CD4-positive, alpha-beta T cell treated with Interleukin-15 for 4 hours (primary cell): ENCODE measurements at places on chromosomes 11 and 22.

GRCh38 chr11:77146261-77147035 lies 18.4 kb downstream of the MYO7A start:
- no peak for DNase-seq

DNA sequence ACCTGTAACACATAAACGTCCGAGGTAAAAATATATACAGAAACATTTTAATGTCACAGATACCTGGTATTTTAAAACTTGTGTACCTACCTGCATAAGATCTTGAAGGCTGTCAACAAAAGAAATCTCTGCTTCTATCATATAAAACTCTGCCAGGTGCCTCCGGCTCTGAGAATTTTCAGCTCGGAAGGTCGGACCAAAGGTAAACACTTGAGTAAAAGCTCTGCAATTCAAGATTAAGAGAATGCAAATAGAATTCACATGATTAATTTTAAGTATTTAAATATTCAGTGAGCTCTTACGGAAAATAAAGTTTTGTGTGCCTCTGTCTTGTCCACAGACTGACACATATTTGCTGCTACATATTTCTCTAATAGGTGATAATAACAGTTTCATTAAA lies 75.4 kb upstream of the GAB2 start:
- no peak for DNase-seq

DNA sequence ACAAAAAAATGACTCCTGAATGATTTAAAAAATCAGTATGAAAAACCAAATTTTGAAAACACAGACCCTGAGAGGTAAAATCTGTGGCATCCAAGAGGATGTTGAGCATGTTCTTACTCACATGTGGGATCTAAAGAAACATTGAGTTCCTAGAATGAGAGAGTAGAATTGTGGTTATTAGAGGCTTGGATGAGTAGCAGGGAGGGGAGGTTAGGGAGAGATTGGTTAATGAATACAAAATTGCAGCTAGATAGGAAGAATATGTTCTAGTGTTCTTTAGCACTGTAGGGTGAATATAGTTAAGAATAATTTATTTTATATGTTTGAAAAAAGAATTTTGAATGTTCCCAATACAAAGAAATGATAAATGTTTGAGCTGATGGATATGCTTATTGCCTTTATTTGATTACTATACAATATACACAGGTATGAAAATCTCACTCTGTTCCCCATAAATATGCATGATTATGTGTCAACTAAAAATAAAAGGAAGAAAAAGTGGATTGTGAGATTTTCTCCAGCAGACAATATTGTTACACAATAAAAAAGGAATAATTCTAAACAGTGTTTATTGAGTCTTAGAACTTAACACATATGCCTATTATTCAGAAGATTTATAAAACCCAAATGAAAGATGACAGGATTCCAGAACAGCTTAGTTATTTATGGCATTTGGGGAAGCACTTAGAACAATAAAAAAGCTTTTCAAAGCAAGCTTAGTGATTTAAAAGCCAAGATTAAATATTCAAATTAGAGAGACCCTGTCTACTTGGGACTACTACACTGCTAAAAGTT lies 28.7 kb downstream of the MS4A2 start:
- no peak for DNase-seq

DNA sequence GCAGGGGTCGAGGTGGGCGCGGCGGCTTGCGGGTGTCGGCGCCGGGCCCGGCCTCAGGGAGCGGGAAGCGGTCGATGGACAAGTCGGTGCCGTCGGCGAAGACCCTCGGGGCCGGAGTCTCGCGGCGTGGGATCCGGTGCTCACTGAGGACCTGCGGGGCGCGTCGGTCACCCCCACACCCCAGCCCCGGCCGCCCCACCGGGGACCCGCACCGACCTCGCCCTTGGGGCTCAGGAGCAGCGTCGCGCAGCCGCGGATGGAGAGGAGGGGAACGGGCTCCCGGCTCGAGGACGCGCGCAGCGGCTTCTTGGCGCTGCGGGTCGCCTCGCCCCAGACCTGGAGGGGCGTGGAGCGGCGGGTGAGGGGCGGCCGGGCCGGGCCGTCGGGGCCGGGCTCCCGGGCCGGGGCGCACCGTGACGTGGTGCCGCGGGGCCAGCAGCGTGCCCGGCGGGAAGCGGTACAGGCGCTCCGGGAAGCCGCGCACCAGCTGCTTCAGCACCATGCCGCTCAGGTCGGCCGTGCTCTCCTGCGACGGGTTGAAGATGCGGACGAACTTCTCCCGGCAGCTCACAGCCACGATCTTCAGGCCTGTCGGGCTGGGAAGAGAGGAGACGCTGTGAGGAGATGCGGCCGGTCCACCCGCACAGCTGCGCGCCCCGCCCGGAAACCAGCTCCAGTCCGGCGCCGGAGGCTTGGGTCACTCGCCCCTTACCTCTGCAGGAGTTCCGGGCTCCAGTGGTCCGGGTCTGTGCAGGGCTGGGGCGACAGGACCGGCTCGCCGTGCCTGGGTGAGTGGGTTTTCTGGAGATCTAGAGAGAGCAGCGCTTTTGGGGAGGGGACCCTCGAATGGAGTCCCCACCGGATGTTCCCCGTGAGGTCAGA lies 4.5 kb downstream of the LMNTD2 start:
- DNase-seq = no peak

GRCh38 chr22:45270095-45271020 lies 14.4 kb upstream of the UPK3A start:
- DNase-seq = no peak

- no peak for DNase-seq
Measured at GRCh38 chr22:39873965-39874364, 19.6 kb downstream of the ENTHD1 start.

DNA sequence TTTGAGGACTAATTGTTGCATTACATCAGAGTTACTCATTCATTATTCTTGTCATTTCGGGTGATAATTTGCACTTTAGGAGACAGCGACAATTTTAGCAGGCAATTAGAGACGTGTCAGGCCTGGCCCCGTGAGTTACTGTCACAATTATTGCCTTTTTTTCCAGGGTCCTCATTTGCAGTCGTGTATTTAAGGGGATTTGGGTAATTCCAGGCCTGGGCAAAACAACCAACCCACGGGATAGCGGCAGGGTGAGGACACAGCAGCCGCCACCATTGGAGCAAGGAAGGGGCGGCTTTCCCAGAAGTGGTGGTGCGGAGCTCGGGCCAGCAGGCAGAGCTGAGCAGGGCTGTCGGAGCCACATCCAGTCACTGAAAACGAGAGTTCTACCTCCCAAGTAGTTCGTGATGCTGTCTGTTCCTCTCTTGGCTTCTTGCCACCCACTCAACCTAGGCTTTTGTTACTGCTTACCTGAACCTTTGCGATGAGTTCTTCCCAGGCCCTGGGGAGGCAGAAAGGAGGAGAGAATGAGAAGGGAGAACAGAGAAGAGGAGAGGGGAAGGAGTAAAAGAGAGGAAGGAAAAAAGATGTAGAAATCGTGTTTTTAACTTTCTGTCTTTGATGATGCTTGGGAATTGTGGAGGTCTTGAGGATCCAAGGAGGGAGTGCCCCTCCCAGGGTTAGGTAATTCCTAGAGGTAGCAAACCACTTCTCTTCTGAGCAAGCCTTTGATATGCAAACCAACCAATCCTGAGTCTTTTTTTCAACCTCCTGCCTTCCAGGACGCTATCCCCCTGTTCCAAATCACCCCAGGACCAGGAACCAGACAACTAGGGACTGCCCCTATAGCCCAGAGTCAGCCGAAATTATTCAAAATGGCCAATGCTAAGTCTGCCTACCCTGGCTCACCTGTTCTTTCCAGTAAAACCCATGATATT lies 236.1 kb downstream of the MIAT start:
- no peak for DNase-seq

DNA sequence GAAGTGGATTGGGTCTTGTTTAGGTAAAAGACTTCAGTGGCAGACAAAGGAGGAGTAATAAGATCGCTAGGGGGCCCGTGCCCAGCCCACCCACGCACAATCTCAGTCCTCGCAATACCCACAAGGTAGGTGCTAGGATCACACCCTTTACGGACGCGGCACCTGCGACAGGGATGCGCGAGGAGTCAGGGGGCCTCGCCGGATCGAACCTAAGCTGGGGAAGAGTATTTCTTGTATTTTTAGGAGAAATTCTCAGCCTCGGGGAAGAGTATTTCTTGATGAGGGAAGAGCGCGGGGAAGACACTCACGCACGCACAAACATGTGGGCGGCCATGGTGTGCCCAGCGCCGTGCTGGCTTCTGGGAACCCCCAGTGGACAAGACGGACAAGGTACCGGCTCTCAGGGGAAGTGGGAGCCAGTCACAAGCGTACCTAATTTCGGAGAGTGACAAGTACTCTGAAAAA lies 745 bp upstream of the FAM118A start:
- DNase-seq = no peak
